ENCODE measurements at places on chromosomes 5 and 9. TPM values are rescaled to one million over a fixed set of nuclear protein-coding genes. Genes with fewer than 3 reads are reported as not detected.
A peak's percentile ranks its signal among the peaks of the same experiment; 100 is the strongest.

Gene MEGF10
- 0.59 TPM for total RNA-seq

Gene CDC20B
- not detected for total RNA-seq

DNA sequence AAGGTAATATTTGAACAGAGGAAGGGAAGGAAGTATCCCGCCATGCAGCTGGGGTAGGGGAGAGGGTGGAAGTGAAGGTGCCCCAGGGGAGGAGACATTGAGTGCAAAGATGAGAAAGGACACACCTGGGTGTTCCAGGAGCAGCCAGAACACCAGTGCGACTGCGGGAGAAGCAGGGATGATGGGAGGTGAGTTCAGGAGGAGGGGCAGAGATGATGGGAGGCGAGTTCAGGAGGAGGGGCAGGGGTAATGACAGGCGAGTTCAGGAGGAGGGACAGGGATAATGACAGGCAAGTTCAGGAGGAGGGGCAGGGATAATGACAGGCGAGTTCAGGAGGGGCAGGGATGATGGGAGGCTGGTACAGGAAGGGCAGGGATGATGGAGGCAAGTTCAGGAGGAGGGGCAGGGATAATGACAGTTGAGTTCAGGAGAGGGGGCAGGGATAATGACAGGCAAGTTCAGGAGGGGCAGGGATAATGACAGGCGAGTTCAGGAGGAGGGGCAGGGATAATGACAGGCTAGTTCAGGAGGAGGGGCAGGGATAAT, 17.2 kb upstream of the SPOCK1 start:
- no peak for DNase-seq

GRCh38 chr9:119091074-119091473, 278.2 kb downstream of the BRINP1 start:
- DNase-seq, result no peak

DNA sequence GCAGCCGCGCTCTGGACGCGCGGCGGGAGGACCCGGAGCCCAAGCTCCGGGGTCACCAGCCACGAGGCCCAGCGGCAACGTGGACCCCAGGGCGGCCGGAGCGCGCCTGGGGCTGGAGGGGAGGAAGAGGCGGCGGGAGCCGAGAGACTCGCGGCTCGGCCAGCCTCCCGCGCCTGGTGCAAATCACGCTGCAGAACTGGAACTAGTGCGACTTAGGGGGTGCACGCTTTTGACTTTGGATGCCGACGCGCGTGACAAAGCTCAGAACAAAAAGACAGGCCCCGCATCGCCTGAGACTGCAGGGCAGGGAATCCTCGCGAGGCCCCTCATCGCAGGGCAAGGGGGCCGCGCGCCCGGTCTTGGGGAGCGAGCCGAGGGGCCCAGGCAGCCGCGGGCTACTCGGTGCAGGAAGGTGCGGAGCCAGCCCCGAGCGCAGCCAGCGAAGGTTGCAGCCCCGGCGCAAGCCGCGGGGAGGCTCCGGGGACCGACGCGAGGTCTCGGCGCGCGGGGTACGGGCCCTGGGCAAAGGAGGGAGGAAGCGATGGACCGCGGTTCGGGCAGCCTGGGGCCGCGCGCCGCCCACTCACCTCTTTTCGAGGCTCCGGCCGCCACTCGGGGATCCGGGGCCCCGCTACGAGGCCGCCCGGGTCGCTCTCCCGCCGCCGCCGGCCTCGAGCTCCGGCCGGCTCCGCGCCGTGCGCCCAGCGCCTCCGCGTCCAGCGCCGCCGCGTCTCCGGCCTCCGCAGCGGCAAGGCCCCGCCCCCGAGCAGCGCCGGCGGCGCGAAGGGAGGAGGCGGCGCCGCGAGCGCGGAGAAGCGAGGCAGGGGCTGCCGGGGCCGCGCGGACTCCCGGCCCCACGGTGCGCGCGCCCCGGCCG, at the start of gene GOLM1:
TSS of gene GOLM1 (minus strand) at position 735 of the 877 bp plus-strand sequence. CDS start 20,238 bp downstream, outside the sequence.
- peak; percentile 65 for DNase-seq

GRCh38 chr5:96321345-96321744, 111.7 kb downstream of the PCSK1 start:
- no peak for DNase-seq

DNA sequence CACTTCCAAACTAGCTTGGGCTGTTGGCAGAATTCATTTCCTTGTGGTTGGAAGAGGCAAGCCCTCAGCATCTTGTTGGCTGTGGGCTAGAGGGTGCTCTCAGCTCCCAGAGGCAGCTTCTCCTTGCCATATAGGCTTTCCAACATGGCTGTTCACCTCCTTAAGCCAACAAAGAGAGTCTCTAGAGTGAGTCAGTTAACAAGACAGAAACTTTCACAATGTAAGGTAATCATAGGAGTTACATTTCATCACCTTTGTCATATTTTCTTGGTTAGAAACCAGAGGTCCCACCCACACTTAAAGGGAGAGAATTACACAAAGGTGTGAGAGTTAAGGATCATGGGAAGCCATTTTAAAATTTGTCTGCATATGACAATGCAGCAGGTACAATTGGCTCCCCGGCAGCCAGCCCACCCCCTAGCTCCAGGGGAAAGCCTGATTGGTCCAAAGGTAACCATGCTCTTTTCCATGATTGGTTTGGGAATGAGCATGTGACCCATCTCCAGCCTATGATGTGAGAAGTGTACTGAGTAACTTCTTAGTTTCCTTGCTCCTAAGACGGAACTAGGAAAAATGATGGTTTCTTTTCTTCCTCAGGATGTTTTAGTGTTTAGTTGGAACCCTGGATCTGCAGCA, 109.8 kb upstream of the MSX2 start:
- no peak for DNase-seq

DNA sequence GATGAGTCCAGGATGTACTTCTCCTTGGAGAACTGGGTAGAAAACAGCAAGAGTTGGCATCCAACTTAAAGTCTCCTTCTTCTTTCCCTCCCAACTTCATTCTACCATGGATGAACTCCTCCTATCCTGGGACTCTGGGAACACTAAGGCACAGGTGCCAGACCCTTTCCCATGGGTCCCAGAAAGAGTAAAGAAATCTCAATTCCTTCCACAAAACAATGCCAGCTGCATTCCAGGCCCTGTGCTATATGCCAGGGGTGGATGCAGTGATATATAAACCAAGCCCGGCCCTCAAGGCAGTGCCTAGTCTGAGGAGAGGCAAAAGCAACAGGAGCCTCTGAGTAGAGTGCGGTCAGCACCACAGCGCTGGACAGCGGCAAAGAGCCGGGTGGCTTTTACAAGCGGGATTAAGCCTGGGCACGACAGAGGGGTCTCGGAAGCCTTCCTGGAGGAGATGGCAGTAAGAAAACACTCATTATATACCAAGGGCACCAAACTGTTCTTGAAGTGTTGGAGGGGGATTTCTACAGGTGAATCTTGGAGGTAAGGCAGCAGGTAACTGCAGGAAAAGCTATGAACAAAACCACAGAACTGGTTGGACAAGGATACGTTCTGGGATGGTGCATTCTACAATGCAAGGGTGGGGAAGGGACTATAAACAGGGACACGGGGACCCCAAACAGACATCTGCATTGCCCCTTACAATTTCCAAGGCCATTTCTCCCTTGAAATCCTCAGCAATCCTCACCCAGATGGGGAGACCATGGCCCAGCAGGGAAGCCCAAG, 16.4 kb upstream of the TOR2A start:
- DNase-seq, result no peak

DNA sequence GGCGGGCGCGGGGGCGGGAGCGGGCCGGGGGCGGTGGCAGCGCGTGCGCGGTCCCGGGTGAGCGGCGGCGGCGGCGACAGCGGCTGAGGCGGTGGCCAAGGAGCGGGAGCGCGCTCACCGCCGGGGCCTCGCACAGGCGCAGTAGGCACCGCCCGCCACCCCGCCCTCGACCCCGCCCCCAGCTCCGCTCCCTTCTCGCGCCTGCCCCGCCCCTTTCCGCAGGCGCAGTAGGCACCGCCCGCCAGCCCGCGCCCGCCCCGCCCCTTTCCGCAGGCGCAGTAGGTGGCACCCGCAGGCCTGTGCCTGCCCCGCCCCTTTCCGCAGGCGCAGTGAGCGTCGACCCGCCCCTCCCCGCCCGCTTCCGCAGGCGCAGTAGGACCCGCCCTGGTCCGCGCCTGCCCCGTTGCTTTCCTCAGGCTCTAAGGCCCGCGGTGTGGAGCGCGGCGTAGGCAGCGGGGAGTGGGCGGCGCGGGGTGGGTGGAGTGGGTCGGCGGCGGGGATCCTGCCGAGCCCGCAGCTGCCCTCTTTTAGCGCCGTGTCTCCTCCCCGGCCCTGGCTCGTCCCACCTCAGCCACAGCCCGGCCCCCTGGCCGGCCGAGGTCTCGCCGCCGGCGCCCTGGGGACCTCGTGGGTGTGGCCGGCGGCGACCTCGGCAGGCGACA, at the start of gene CAMSAP1:
TSS of gene CAMSAP1 (minus strand) at position 116 of the 662 bp plus-strand sequence. CDS start 387 bp downstream, outside the sequence.
- DNase-seq, result peak; percentile 87

DNA sequence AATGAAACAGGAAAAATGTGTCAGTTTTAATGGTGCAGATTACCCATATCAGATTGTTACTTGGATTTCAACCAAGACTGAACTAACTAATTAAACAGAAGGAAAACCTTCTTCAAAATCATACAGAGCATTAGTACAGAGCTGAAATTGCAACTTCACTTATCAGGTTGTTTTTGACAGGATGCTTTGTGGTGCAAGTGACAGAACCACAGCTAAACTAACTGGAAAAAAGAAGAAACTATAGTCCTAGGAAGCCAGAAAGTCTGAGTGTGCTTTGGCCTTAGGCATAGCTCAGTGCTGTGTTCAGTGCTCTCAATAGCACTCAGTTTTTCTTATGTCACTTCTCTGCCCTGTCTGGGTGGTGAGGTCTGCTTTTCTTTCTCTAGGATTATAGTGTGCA, 267.4 kb downstream of the CHSY3 start:
- DNase-seq, result no peak
